Stimulated activated CD4-positive, alpha-beta T cell treated with anti-CD3 and anti-CD28 coated beads, Interleukin-12 subunit alpha, Interleukin-12 subunit beta, amount 100 ng/mL, for 24 hours (primary cell): ENCODE measurements at places on chromosomes 2 and 18.

GRCh38 chr2:173764094-173764493 is 201.1 kb downstream of the SP3 start:
- no peak for DNase-seq

GRCh38 chr2:148529745-148530144 is 114.8 kb upstream of the EPC2 start:
- no peak for DNase-seq

- no peak for DNase-seq
Observed at GRCh38 chr18:12990123-12990475, 1.1 kb upstream of the CEP192 start.

GRCh38 chr18:24254071-24254470 is 115.2 kb downstream of the CABYR start:
- DNase-seq = no peak

DNA sequence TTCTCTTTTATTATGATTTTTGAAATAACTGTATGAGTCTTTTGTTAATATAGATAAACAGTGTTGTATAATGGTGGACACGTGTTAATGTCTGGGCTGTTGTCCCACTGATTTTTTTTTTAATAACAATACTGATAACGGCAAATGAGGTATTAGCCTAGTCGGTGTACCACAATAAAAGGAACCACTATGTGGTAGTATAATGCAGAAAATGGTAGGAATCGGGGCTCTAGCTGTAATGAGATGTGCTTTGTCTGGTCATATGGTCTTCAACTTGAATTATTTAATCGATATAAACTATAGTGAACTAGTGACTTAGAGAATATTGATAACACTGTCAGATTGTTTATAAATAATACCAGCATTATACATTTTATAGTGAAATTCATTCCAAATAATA is 517.9 kb upstream of the SPHKAP start:
- DNase-seq = no peak
